ENCODE measurements at places on chromosomes 16 and 17.

GRCh38 chr17:69030169-69030568 is 30.6 kb downstream of the ABCA9 start:
- no peak for DNase-seq

- no peak for DNase-seq
These were observed 640.4 kb downstream of the CDH11 start for GRCh38 chr16:64481497-64481896.

DNA sequence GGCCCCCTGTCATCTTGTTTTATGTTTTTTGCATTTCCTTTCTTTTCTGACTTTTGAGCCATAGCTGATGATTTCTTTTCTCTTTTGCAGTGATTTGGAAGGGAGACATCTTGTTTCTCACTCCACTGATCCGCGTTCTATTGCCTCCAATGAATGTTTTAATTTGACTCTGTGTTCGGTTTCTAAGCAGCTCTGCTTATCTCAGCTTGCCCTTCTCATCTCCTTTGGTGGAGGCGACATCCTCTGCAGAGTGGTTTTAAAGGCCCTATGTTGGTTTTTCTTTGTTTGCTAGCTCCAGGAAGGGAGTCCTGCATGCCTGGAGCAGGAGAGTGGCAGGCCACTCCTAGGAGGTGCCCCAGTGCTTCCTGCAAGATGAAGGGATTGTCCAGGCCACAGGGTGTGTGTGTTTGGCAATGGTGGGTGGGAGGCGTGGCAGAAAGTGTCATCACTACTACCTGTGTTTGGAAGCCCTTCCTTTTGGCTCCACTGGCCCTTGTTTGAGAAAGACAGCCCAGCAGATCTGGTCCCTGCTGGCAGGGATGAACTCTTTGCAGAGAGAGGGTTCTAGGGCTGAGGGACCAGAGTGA is 13.6 kb downstream of the SMPD3 start:
- no peak for DNase-seq

DNA sequence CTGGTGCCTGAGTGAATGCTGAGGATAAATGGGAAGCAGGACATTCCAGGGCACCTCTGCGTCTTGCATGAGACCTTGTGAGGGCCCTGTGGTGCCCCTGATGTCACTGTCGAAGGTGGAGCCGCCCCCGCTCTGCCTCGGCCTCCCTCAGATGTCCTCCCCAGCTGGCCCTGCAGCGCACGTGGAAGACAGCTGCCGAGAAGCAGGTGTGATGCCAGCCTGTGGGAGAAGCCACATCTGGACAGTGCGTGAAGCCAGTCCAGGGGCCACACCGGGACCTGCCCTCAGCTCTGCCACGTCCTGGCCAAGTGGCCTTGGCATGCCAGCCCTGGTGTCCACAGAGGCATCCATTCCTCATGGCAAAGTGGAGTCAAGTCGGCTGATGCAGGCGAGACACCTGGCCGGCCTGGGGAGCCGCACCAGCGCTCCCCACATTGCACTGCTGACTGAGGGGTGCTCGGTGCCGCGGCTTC is 21.6 kb upstream of the METRNL start:
- no peak for DNase-seq

- peak; percentile 58 for DNase-seq
These were observed 111.0 kb downstream of the N4BP1 start for GRCh38 chr16:48498769-48499631.

DNA sequence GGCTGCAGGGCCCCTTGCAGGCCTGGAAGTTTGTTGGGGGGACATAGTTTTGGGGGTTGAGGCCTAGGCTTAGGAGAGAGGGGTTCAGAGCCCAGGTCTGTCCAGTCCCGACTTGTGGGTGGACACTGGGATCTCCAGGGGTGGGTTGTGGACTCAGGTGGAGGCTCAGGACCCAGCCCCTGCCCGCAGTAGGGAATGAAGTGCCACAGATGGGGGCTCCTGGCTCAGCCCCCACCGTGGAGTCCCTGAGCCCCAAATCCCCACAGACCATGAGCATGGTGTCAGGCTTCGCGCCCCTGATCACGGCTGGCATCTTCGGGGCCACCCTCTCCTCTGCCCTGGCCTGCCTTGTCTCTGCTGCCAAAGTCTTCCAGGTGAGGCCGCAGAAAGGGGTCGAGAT is 14.3 kb downstream of the SLC12A3 start:
- no peak for DNase-seq

DNA sequence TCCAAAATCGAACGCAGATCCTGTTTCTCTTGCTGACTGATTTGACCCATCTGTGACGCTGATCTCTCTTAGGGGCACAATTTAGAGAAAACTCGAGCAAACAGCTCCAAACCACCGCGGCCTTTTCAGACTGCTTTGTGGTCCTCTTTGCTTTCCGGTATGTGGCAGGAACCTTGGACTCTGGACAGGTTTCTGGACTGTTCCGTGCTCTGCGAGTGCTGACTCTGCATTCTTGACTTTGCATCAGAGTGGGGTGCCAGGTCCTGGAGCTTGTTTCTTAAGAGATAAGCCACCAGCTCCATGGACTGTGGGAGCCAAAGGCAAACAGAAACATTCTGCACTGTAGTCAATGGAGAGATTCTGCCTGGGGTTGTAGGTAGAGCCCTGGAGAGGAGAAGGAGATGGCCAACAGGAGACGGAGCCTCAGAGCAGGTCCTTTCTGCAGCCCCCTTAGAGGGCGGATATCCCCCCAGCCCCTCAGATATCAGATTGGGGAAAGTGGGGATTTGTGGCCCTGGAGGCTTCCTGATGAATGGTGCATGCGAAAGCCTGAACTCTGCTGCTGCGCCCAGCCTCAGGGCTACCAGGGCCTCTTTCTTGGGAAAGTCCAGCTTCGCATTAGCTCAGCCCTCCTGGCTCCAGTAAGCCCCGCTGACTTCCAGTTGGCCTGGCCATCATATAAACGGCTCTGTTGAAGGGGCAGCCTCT is 65.6 kb downstream of the WIPI1 start:
- DNase-seq: peak; percentile 86

GRCh38 chr16:58084635-58085034 is 44.5 kb downstream of the CFAP20 start:
- no peak for DNase-seq

GRCh38 chr16:2184962-2185361 is 11.4 kb downstream of the CASKIN1 start:
- DNase-seq: no peak

- DNase-seq: no peak
These were observed 2.3 kb upstream of the MT2A start for GRCh38 chr16:56606071-56606475.

GRCh38 chr17:22469941-22470340 is 777.6 kb downstream of the KCNJ18 start:
- DNase-seq: no peak

DNA sequence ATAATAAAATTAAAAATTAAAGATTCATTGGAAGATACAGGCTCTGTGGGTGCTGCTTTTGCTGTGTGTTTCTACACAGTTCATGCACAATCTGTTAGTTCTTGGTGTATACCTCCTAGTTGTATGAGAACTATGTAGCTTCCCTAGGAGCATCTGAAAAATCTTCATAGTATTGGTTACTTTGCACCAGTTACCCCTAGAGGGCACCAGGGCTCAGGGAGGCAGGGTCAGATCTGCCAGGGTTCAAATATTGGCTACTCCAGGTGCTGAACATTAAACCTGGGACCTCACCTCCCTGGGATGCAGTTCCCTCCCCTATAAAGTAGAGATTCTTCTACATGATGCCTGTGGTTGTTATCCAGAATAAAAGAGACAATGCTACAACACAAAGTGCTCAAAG is 583.0 kb upstream of the CDH11 start:
- no peak for DNase-seq

DNA sequence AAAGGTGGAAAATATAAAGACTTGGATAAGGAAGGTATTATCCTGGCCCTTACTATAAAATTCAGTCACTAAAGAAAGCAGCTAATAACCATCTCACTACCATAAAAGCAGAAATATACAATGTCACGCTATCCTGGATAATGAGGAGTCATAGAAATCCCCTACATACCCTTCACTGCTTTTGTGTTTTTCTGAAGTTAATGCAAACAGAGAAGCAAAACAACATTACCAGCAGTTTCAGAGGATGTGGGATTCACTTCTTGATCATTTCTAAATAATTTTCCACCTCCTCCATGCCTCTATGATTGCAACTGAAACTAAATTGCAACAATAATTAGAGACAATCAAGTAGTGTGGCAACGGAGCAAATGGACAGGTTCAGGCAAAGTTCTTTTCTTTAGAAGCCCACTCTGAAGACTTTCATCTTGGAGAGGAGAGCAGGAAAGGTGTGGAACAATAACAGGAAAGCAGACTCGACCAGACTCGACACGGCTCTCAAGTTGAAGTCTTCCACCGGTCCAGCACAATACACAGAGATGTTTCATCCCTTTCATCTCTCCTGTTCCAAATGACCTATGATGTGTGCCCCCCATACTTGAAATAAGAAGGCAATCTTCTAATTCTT is 10.2 kb downstream of the CYTH1 start:
- DNase-seq: no peak

- DNase-seq: no peak
These were observed 20.1 kb upstream of the CLEC19A start for GRCh38 chr16:19265380-19265930.

GRCh38 chr17:64074704-64075426 is 54.4 kb upstream of the ICAM2 start:
- no peak for DNase-seq

GRCh38 chr17:51595826-51596398 is 335.6 kb downstream of the UTP18 start:
- no peak for DNase-seq

DNA sequence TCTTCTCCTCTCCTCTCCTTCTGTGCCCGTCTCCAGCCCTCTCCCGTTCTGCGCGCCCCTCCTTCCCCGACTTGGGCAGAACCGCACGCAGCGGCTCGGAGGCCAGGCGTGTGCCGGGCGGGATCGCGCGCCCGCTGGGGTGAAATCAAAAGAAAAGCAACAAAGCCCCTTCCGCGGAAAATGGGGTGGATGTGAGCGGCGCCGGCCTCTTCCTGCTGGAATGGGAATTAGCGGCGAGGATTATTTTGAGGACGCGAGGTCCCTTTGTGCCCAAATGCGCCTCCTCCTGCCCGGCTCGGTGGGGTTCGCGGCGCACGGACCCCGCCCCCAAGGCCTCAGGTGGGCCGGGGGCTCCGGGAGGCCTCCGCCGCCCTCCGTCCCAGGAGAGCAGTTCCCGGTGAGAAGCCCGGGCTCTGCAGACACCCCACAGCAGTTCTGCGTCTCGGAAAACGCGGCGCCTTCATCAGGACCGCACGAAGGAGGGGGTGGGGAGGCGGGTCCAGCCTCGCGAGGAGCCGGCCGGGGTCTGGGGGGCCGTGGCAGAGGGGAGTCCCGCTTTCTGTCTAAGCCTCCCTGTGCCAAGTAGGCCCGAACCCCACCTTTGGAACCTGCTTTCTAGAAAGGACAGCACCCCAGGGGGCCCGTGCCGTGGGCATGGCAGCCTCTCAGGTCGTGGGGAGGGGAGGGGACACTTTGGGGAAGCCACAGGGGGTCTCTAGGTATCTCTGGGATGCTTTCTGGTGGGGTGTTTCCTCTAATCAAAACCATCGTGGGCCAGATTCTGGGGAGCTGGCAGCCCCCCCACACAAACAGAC is 91.0 kb upstream of the CBX4 start:
- no peak for DNase-seq

DNA sequence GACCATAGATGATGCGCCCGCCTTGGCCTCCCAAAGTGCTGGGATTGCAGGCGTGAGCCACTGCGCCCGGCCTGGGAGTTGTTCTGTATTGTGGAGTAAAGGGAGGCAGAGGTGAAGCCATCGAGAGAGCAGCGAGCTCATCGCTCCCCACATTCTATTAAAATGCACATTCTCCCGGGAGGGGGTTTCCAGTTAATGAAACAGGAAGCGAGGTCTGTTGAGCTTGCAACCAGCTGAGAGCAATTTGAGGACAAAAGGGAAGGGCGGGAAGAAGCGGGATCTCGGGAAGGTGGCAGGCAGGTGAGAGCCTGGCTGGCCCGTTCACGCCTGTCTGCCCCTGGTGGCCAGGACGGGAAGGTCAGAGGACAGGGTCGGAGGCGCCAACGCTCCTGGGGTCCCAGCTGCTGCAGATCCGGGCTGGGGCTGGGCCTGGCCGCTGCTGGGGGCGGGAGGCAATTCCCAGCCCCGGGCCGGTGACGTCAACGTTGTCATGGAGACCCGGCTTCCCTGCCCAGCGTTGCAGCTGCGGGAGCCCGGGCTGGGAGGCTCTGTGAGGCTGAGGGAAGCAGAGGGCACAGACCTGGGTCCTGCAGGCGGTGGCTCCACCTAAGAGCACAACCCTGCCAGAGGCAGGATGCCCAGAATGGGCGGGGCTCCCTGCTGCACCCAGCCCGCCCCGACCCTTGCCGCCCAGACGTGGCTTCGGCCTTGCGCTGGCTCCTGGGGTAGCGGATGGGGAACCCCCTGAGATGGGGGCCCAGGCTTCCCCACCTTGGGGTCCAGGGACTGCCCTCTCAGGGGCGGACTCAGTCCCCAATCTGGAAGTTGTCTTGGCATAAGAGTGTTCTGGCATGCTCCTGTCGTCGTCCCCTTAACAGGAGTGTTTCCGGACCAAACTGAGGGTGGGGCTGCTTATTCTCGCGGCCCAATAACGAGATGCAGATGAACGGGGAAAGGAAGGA is 48.7 kb upstream of the PLCG2 start:
- no peak for DNase-seq

DNA sequence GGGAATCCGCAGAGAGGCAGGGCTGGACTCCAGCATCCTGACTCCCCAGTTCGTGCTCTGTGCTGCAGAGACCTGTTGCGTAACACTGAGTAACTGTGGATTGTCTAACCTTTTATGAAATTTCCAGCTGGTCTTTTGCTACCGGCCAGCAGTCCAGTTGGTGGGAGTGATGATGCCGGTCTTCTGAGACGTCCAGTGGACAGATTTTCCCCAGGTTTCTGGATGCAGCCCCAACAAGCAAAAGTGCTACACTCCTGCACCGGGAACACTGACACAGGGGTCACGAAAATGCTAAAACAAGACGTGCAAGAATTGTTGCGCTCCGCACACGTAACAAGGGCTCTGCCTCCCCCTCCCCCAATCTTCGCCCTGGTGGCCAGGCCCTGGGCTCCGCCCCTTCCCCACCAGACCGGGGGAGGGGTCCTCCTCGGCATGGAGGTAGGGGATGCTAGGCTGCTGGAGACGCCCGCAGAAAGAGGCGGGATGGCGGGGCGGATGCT is 701 bp upstream of the MRC2 start:
- DNase-seq: peak; percentile 67

DNA sequence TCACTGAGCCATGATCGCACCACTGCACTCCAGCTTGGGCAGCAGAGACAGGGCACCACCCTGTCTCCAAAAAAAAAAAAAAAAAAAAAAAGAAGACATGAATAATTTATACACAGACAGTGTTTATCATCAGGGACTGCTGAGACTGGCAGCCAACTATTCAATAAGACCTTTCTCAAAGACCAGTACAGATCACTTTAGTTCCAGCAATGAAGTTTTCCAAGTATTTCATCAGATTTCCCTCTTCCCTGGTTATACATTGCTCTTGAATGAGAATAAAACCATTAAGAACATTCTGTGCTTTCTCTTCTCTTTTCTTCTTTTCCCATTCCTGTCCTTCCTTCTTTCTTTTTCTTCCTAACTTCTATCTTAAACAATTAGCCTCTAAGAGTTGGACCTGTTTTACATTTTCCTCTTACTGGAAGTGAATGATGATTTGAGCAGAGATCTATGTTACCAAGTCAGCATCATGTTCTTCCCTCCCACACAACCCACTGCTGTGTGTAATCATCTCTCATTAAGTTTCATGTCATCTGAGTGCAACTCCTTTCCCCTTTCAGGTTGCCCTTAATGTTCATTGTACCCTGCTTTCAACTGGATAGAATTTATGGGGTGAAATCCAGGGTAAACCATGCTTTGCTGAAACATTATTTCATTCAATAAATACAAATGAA is 35.9 kb upstream of the SMIM36 start:
- no peak for DNase-seq

Measured in AG09319 (cell line).